Activated CD8-positive, alpha-beta memory T cell treated with anti-CD3 and anti-CD28 coated beads, Interleukin-2, amount 50 U/mL, for 4 hours (primary cell): ENCODE measurements at places on chromosomes 5 and 9.

DNA sequence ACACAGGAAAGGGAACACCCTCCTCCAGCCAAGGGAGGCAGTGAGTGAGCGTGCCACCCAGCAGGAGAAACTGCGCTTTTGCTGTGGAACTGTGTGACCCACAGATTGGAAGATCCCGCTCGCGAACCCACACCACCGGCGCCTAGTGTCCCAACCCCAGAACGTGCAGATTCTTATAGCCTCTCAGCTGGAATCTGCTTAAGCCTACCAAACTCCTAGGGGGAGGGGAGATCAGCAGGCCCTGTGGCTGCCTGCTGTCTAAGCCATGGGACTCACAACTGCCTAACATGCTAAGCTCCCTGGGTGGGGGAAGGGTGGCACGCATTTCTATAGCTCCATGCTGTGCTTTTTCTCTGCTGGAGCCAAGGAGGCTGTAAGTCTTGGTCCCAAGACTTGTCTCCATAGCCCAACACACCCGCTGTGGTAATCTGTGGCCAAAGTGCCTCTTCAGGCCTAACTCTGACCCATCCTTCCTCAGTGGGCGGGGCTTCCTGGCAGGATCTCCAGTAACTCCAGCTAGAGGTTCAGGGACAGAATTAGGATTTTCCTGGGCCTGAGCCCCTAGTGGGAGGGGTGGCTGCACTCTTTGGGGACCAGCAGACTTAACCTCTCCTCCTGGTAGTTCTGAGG lies 485.0 kb downstream of the TAF11L14 start:
- no peak for DNase-seq

DNA sequence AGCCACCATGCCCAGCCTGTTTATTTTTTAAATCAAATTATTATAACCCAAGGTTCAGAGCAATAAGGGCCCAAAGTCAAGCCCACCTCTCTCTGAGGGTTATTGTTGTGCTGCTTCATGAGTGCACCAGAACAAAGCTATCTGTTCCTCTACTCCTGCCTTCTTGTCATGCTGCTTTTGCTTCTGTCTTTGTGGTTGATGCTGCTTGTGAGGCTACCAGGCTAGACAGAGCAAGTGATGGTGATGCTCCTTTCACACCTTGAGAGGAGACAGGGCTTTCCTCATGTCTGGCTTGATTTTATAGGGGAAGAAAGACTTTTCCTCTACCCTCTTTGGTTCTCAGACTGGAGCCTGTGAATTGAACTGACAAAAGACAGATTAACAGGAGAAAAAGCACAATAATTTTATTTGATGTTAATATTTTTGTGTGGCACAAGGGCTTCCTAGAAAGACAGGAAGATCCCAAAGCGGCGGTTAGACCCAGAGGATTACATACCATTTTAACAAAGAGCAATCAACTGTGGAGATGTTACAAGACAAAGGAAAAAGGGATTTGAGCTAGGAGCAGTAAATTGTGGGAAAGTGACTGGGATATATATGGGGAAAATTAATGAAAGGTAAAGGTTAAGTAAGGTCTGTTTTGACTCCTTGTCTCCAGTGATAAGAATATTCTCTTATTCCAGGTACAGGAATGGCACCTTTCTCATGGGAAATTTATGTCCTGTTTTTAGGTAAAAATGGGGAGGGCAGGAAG lies 4.4 kb upstream of the CD180 start:
- DNase-seq, result no peak

DNA sequence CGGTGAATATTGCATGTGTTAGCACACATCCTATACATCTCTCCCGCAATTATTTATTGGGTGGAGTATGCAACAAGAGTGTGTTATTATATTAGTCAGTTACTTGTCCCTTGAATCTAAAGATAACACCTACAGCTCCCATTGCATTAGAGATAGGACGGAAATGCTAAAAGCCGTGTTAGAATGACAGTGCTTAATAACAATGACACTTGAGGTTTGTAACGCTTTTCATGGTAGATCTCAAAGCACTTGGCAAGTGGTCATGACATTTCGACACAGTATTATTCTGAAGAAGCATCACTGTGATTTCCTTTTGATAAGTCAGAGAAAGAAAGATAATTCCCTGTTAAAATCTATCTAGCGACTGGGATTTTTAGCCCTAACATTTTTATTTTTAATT lies 33.4 kb upstream of the TRIO start:
- no peak for DNase-seq

DNA sequence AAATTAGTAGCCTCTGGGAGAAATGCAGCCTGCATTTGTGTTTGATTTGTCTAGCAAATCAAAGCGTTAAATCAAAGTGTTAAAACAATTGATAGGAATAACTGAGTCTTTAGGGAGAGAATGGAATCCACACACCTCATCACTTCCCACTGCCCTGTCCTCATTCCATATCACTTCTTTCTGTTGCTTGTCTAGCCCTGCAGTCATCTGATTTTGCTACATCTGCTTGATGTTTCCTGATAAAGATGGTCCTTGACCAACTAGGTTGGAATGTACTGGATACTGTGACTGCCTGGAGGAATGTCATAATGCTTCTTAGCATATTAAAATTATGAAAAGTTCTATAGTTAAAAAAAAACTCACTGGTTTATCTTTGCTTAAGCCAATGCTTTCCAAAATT lies 119.9 kb downstream of the DOCK2 start:
- DNase-seq, result no peak

- no peak for DNase-seq
Observed at GRCh38 chr9:126521551-126521950, 92.2 kb upstream of the LMX1B start.

DNA sequence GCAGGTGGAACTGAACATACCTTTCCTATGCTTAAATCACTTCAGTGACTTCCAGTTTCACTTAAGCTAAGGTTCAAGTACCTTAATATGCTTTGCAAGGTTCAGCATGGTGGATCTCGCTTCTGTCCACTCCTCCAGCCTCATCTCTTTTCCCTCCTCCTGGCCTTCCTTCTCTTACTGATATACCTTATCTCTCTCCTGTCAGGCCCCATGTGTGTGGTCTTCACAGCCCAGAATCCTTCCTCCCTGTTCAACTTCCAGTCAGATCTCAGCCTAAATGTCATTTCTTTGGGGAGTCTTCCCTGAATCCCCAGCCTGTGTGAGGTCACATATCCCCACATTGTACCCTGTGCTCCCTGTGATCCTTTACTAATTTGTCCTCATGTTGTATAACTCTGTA lies 87.7 kb downstream of the ANGPTL2 start:
- DNase-seq, result no peak

DNA sequence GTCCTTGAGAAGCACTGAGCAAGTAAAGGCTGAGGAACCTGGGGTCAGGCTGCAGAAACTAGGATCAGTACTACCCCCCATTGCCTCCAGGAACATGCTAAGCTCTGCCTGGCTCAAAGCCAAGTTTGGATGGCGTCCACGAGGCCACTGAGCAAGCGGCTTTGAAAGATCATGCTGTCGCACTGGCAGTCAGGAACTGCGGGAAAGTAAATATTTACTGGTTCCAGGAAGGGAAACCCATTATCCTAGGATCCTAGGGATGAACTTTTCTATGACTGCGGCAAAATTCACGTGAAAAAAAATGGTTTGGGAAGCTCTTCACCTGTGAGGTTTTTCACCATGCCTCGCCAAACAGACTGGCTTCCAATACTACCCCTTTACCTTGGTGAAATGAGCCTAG lies 75.3 kb upstream of the PJA2 start:
- DNase-seq, result no peak
